ENCODE measurements at places on chromosomes 3 and 15. TPM values are rescaled to one million over a fixed set of nuclear protein-coding genes. Genes with fewer than 3 reads are reported as not detected.
A peak's percentile ranks its signal among the peaks of the same experiment; 100 is the strongest.

GRCh38 chr15:82750831-82751180 lies 41.1 kb upstream of the AP3B2 start:
- peaks cover 16% of the 10 kb centered on the region for H3K36me3 ChIP-seq
- no peaks in the 10 kb centered on the region for H3K27me3 ChIP-seq
- DNase-seq = no peak
- peak overlapping the region; percentile 87 for H3K4me3 ChIP-seq
- peak overlapping the region; percentile 90 for H3K27ac ChIP-seq
- peaks cover 5% of the 10 kb centered on the region for H3K4me1 ChIP-seq

DNA sequence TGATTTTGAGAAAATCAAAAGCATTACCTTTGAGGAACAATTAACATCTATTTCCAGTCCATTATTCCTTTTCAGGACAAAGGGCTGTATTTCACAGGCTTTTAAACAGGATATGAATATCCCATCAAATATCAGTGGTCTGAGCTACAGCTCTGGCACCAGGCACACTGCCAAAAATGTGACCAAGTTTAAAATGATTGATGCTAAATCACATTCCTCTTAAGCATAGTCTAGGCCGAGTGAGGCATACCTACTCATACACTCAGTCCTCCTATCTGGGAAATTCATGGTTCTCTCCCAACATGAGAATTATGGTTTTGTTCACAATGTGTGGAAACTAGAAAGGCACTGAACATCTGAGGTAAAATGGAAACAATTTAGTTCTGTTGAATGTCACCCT lies 683.5 kb downstream of the TUSC7 start:
- DNase-seq = no peak
- H3K27ac ChIP-seq = no peak overlapping the region
- no peaks in the 10 kb centered on the region for H3K27me3 ChIP-seq
- H3K36me3 ChIP-seq = no peaks in the 10 kb centered on the region

- no peaks in the 10 kb centered on the region for H3K36me3 ChIP-seq
- no peak overlapping the region for H3K4me3 ChIP-seq
- no peaks in the 10 kb centered on the region for H3K27me3 ChIP-seq
Observed at GRCh38 chr3:101531473-101532086, 18.6 kb upstream of the SENP7 start.

ISL2 gene
- 0.52 TPM for total RNA-seq

INSYN1 gene
- total RNA-seq = 0.74 TPM
